Sigmoid colon (tissue), 7 donors: ENCODE measurements at places on chromosomes 13 and 19. TPM values are rescaled to one million over a fixed set of nuclear protein-coding genes. Genes with fewer than 3 reads are reported as not detected.
A peak's percentile ranks its signal among the peaks of the same experiment; 100 is the strongest.

U2AF2 gene
- polyA plus RNA-seq, result 81.7 TPM

MED25 gene
- polyA plus RNA-seq, result 18.0 TPM

FXYD5 gene
- 27.0 TPM for polyA plus RNA-seq

S1PR2 gene
- 1.2 TPM for polyA plus RNA-seq

PTGIR gene
- 0.60 TPM for polyA plus RNA-seq

ZNF83 gene
- 10.2 TPM for polyA plus RNA-seq

PDX1 gene
- polyA plus RNA-seq, result under 0.01 TPM

ZNF667 gene
- not detected for polyA plus RNA-seq

ZNF558 gene
- polyA plus RNA-seq, result 12.9 TPM

RTBDN gene
- polyA plus RNA-seq, result not detected

DNA sequence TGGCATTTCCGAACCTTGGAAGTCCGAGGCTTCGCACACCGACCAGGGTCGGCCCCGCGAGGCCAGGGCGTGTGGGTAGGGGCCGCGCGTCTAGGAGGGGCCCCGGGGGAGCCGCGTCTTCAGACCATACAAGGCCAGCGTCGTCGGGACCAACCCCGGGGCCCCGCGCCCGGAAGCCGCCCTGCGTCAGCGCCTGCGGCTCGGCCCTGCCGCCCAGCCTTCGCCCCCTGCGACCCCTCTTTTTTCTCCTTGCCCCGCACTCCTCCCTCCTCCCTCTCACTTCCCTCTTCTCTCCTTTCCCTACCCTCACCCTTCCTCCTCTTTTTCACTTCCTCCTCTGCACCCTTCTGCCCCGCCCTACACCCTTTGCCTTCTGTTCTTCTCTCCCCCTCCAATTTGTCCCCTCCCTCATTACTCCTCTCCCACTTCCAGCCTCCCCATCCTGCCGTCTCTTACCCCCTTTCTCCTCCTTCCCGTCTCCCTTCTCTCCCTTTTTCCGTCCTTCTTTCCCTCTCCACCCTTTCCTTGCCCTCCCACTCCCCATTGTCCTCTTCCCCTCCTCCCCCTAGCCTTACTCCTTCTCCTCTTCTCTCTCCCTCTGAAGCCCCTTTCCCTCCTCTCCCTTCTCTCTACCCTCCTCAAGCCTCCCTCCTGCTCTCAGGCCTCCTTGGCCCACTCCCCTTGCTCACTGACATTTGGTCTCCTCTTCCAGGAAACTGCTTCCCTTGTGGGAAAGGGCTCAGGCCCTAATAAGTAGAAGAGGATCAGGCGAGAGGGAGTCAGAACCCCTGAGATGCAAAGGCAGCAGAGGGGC, 2.2 kb upstream of the PLEKHG2 start:
- DNase-seq, result peak; percentile 95

DNA sequence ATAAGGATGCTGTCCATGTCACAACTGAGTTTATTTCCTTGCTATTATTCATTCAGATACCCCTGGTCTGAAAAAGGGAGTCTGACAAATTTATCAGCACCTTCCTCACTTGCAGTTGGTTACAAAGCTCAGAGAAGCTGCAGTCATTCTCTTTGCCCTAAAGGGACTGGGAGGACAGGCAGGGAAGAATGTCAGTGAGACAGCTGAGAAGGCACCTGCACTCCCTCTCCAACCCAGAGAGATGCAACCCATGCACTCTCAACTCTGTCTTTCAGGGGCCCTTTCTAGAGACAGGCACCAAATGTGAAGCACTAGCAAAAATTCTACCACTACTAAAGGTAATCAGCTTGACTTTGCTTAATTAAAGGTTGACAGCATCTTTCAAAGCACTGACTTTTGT, 83.3 kb downstream of the CRYL1 start:
- no peak for DNase-seq

GRCh38 chr19:42363614-42364346, 26.3 kb downstream of the CNFN start:
- DNase-seq, result no peak

- no peak for DNase-seq
These were observed 25.9 kb downstream of the COMP start for GRCh38 chr19:18765224-18765623.

GRCh38 chr19:4715529-4716221, 8.0 kb downstream of the DPP9 start:
- DNase-seq, result no peak

GRCh38 chr13:50843257-50844083, at the start of gene DLEU7:
Gene DLEU7 (minus strand): TSS chr13:50843692. CDS start chr13:50843646, 46 bp downstream.
- DNase-seq, result no peak

DNA sequence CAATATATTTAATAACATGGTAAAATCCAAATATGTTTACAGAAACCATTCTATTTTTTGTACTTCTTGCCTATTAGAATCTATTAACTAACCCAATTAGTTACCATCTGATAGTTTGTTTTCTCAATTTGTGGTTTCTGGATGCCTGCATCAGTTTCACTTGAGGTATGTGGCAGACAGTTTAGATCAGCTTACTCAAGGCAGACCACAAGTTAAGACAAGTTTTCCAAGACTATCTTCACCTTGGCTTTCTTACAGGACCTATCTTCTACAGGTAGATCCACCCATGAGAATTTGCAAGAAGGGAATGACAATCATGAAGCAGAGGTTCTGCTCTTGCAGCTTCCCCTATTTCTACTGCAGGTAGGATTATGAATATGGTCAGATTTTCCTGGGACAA, 458.6 kb downstream of the DACH1 start:
- DNase-seq, result no peak

- DNase-seq, result no peak
These were observed 320.3 kb downstream of the DNAJC15 start for GRCh38 chr13:43343645-43344044.

- no peak for DNase-seq
These were observed 6.7 kb downstream of the LONP1 start for GRCh38 chr19:5713228-5713627.

DNA sequence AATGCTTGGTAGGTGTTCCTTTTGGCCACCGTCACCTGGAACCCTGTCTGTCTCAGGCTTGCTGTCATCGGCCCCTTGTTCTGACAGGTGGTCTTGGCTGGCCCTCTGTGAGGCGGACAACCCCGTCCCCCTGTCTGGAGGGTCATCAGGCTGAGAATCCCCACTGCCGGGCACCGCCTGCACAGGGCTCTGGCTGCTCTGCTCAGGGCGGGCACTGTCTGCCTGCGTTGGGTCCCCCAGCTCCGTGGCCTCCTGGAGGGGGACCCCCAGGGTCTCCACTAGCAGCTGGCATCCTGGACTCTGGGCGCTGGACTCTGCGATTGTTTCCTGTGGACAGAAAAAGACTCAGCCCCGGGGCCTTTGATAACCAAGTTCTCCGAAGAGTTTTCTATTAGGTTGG, 13.2 kb downstream of the NANOS3 start:
- no peak for DNase-seq

GRCh38 chr19:3508771-3509535, 2.8 kb downstream of the FZR1 start:
- DNase-seq, result no peak

- no peak for DNase-seq
These were observed 794.3 kb downstream of the LIG4 start for GRCh38 chr13:107421028-107421427.

DNA sequence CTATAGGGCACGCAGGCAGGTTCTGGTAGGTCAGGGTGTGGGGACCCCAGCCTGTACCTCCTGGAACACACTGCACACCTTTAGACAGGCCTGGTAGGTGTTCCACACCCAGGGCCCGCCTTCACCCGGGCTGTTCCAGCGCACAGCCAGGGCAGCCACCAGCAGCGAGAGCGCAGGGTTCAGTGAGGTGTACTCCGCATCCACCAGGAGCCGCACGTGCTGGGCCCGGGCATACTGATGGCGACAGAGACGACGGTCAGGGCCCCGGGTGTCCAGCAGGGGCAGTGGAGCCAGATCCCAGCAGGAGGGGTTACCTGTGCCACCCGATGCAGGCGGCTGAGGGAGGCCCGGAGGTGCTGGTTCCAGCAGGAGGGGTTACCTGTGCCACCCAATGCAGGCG, 6.0 kb downstream of the PRODH2 start:
- no peak for DNase-seq

DNA sequence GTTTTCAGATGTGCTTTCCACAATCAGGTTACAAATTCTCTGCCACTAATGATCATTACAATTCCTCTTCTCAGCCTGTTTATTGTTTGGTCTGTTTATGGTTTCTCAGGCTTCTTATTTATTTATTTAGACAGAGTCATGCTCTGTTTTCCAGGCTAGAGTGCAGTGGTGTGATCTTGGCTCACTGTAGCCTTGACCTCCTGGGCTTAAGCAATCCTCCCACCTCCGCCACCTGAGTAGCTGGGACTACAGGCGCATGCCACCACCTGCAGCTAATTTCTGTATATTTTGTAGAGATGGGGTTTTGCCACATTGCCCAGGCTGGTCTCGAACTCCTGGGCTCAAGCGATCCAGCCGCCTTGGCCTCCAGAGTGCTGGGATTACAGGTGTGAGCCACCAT, 2.1 kb upstream of the ZSCAN5A start:
- no peak for DNase-seq

GRCh38 chr13:40922437-40923040, 96.6 kb downstream of the ELF1 start:
- no peak for DNase-seq

DNA sequence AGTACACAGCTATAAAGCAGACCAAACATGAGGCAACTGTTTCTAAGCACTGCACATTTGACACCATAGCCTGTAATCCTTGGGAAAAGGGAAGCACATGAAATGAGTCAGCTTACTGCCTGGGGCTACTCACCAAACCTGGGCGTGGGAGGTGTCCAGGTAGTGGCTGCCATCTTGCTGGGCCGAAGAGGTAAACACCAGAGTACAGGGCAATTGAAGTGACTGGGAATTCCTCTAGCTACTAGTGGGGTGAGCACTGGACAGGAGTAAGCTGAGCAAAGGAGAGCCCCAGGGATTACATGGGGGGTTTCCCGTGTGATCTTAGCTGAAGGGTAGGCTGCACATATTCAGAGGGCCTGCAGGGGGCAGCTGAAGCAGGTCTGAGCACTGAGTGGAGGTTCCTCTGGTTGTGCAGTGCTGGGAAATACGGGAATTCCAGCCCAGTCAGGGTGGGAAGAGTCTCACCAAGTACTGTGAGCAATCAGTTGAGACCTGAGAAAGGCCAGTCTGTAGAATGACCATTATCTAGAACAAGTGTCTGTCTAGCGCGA, 140.5 kb downstream of the SLC7A1 start:
- no peak for DNase-seq

DNA sequence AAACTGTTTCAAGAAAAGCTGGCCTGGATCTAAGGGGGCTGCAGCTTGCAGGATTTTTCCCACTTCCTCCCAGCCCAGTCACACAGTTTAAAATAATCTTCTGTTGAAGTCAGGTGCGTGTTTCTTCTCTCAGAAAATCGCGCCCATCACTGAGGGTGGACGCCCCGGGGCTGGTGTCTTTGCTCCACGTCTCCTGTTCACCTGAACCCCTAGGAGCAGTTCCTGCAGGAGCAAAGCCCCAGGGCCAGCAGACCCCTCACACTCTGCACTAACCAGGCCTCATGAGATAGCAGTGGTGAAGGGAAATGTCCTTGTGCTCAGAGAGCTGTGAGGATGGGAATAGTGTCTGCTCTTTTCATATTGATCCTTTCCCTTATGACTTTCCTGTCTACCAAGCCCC, 920 bp upstream of the SIGLEC7 start:
- DNase-seq, result no peak

DNA sequence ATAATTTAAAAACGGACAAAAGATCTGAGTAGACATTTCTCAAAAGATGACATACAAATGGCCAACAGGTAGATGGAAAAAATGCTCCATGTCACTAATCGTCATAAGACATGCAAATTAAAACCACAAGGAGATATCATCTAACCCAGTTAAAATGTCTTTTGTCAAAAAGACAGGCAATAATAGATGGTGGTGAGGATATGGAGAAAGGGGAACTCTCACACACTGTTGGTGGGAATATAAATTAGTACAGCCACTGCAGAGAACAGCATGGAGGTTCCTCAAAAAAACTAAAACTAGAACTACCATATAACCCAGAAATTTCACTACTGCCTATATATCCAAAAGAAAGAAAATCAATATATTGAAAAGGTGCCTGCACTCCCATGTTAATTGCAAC, 37.9 kb downstream of the OR10H4 start:
- DNase-seq, result no peak

- DNase-seq, result no peak
These were observed 39.2 kb upstream of the TUBGCP3 start for GRCh38 chr13:112627161-112627560.

DNA sequence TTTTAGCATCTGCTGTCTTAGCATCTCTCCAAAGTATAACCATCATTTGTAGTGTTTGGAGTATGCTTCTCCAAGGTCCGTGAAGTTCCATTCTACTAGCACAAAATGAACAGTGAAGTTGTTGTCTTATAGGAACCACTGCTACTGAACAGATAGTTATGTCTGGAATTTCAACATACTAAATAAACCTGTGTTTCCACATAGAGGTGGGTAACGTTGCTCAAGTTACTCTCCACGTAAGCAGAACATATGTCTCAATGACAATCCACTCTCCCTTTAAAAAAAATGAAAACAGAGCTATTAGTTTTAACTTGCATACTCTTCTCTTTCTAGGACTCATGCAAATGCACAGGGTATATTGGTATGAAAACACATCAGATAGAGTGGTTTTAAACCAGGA, 184.3 kb upstream of the TRPC4 start:
- no peak for DNase-seq
